ENCODE measurements at places on chromosomes 11 and 22.
A peak's percentile ranks its signal among the peaks of the same experiment; 100 is the strongest.

DNA sequence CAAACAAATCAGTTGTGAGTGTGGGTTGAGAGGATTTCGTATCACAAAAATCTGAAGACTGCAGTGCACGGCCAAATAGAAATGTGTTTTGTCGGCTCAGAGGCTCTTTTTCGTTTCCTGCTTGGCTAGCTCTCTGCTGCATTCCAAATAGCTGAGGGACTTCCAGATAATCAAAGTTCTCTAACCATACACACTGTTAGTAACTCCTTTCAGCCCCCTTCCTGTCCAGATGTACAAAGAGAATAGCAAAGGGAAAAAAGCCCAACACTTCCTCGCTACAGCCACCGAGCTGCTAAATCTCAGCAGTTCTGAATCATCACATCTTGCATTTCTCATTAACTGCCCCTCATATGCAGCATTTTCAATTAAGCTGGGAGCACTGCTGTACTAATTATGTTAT is 203.1 kb downstream of the TENM4 start:
- no peak for DNase-seq

DNA sequence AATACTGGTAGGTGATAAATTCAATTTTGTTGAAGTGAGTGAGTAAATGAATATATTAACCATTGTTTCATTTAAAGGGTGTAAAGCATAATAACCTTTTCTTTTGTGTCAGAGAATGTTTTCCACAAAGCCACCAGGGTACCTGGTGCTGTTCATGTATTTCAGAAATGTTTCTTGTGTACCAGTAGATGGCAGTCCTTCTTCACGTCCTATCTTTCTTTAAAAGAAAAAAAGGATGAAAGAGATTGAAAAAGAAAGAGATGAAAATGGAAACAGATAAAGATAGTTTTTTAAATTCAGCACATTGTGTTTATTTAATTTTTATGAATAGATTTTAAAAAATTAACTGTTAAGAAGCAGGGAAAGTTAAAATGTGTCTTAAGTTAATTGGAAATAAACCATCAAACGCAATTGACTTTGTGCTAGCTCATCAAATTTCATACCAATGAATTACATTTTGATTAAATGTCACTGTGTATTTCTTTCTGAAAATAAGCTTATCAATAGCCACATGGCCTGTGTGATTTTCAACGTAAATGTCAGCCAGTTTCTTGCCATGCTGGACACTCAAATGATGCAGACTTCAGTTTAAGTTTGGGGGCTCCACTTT is 65.5 kb upstream of the CHORDC1 start:
- no peak for DNase-seq

GRCh38 chr22:38041760-38042487 is 15.3 kb upstream of the PICK1 start:
- no peak for DNase-seq

DNA sequence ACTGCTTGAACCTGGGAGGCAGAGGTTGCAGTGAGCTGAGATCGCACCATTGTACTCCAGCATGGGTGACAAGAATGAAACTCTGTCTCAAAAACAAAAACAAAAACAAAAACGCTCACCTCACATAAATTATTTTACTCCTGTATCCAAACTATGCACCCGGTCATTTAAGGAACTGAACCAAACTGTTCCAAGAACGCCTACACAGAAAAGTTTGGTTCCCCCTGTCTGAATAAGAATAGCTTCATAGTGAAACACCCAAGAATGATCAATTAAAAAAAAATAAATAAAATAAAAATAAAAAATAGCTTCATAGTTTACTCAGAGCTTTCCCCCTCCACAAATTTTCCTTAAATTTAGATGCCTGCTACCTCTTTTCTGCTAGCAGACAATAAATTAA is 13.7 kb downstream of the NUP98 start:
- no peak for DNase-seq

- DNase-seq = no peak
Measured at GRCh38 chr22:48751539-48752437, 1075.9 kb downstream of the BRD1 start.

- DNase-seq = no peak
Measured at GRCh38 chr11:95495706-95496105, 264.7 kb upstream of the SESN3 start.

GRCh38 chr11:128697645-128698174 is 3.8 kb downstream of the FLI1 start:
- no peak for DNase-seq

DNA sequence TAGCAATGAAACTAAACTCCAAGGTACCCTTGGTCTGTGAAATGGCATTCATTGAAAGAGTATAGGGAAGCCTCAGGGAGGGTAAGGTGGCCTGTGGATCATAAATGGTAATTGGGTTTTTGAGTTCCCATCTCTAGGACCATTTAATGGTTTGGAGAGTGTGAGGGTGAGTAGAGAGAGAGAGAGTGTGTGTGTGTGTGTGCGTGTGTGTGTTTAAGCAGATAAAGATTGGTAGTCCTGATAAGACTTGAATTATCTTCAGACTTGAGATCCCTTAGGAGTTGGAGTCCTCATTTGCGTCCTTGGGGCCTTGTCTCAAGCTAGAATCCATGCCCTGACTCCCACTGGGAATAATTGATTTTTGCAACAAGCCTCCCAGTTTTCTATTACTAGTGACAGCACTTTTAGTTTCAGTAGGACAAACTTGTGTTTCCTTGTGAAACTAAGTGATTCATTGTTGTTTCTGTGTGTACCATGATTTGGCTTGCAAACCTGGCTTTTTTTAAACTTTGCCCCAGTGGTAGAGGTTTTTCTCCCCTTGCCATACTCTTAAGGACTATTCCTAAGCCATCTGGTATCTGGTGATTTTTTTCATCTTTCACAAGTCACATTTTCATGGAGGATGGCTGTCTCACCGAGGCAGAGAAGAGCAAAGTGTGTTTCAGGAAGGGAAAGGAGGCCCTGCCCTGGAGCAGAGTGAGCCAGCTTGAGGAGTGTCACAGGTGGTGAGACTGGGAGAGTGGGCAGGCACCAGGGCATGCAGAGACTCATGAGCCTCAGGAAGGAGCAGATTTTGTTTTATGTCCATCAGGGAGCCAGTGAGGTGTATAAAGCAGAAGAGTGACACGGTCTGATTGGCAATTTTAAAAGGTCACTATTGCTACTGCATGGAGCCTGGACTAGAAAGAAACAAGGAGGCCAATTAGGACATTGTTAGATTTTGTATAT is 26.7 kb downstream of the ALKBH3 start:
- DNase-seq = no peak

DNA sequence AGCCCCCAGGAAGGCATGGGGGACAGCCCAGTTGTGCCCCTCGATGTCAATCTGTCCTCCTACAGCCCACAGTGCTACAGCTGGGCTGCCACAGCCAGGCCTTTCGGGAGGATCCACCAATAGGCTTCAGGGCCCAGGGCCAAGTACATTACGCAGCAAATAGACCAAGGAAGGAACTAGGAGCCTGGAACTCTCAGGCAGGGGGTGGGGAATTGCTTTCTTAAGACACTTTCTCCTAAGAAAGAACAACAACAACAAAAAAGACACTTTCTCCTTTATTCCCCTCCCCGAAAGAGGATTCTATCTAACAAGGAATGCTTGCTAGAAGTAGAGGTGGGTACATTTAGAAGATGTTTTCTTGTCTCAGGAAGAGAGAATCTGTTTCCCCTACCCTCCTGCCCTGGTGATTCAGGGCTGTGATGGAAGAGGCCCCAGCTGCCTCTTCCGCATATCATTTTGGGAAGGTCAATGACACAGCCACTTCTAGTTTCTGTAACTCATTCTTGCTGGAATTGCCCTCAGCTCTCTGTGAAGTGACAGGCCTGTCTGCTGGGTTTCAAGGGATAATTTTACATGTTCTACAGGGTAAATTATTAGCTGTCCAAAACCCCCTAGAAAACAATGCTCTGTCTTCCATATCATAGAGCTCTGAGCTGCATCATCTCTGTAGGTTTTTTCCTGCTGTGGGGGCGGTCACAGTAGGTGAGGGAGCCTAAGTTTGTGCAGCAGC is 6.0 kb upstream of the MALAT1 start:
- DNase-seq = no peak

- no peak for DNase-seq
Measured at GRCh38 chr11:91308069-91308468, 916.5 kb upstream of the FAT3 start.

GRCh38 chr22:46047841-46048595 is 71.1 kb upstream of the WNT7B start:
- DNase-seq = no peak

GRCh38 chr11:44617671-44618461 is 52.4 kb downstream of the CD82 start:
- no peak for DNase-seq

- DNase-seq = no peak
Measured at GRCh38 chr11:104161751-104162450, 2.0 kb downstream of the PDGFD start.

DNA sequence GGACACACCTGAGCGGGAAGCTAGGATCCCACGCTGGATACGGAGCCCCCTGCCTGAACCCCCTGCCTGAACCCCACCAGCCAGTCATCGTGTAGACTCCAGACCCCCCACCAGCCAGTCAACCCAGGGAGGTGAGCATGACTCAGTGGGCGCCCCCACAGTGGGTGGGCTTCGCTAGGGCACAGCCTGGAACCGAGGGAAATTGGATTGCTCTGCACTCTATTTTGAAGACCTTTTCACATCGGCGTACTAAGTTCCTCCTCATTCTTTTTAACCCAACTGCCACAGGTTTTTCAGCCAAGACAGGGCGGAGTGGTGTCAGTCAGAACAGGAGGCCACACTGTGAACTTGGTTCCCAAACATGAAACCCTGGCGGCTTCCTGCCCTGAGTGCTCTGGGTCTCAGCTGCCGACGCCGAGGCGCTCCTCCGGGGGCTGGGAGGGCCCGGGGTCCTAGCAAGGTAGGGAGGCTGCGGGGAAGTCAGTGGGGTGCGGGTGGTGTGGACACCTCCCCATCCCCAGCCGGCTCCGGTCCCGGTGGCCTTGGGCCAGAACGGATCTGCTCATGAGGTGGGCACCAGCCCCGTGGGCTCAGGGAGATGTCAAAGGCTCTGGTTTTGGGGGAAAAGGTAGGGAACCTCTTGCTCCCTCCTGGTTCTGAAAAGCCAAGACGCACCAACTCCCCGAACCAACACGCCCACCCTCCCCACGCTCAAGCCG is 57.0 kb downstream of the BRD1 start:
- no peak for DNase-seq

- DNase-seq = no peak
Measured at GRCh38 chr11:91981995-91982394, 242.6 kb upstream of the FAT3 start.

DNA sequence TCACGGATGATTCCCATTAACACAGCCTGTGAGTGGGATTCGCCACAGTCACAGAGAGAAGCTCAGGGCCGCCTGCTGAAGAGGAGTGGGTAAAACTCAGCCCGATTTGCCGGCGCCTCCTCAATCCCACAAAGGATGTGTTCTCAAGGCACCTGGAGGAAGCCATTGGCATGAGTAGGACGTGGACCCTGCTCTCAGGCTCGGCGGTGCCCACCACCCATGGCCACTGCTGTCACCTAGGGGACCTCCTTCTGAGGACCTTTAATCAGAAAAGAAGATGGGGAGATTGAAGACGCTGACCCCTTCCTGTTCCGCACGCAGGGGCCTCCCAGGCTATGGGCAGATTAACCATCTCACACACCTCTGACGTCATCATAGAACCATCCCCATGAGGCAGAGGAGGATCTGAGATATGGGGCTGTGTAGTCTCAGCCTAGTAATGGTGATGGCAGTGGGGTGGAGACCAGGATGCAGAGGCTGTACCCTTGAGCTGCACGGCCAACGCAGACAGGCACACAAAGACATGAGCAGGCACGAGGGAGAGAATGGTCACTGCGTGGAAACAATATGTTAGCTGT is 571.8 kb downstream of the BRD1 start:
- DNase-seq = no peak

DNA sequence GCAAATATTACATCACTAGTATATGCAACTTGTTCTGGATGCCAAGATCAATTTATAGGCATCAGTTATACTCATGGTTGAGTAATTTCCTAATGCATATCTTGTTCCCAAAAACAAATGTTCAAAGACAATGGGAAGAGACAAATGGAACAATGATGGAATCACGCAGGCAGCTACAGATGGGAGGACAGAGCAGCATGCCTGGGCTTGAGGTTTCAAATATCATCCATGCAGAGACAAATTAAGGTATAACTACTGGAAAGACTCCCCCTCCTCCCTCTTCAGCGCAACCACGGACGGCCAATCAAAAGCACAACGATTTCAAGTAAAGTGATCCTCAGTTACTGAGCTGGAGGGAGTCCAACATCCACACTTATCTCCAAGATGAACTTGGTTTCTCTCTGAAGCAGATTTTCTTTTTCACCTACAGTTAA is 106.8 kb downstream of the CCDC83 start:
- DNase-seq = no peak

GRCh38 chr22:32545801-32546200 is 71.2 kb downstream of the FBXO7 start:
- no peak for DNase-seq

GRCh38 chr22:37611207-37611606 is 2.6 kb downstream of the GGA1 start:
- DNase-seq = no peak

- DNase-seq = no peak
Measured at GRCh38 chr11:61125310-61125684, 23.0 kb downstream of the CD5 start.

GRCh38 chr11:10272132-10272531 is 21.9 kb downstream of the SBF2 start:
- DNase-seq = no peak

DNA sequence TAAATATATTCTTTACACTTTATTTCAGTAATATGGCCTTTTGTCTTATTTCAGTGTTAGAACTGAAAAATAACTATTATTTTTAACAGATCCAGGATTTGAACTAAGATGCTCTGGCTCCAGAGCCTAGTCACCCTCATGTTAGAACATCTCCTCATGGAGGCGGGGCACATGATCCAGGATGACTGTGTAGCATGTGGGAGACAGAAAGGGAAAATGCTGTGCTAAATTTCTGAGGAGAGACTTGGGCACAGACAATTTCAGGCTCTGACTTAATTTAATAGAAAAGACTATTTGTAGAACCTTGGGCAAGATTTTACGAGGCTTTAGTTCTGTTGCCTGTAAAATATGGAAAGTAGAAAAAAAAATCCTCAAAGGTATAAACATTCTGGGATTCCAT is 24.1 kb downstream of the CTSC start:
- no peak for DNase-seq

- DNase-seq = no peak
Measured at GRCh38 chr22:26394777-26395176, 34.3 kb upstream of the ASPHD2 start.

- peak; percentile 30 for DNase-seq
Measured at GRCh38 chr11:120108154-120108784, 29.6 kb downstream of the TRIM29 start.

- DNase-seq = no peak
Measured at GRCh38 chr22:33028234-33028633, 29.9 kb downstream of the SYN3 start.

DNA sequence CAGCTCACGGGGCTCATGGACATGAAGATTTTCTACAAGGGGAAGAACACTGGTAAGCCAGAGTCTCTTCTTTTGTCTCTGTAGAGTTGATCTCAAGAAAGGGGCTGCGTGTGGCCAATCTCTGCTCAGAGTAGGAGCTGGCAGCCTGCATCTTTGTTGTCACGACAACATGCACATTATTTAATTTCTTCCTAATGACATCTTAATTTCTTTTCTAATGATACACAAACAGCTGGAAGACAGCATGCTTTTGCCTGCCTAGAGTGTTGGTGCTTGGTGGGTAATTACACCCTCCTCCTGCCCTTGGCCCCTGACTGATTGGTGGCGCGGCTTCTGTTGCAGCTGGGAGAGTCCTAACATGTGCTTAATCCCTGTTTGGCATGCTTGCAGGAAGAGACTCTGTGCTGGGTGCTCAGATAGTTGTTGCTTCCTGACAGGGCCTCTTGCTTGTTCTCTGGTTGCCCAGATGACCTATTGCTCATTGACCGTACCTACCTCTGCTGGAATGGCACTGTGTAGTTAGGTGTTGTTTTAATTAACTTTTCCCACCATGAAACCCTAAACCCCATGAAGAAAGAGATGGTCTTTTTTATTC is 106.9 kb upstream of the SORL1-AS1 start:
- no peak for DNase-seq

All from effector CD4-positive, alpha-beta T cell (primary cell).